ENCODE measurements at places on chromosomes 5 and 9.

- no peak for DNase-seq
Observed at GRCh38 chr5:122292332-122292731, 19.7 kb upstream of the SNCAIP start.

GRCh38 chr9:2496934-2497333, 124.7 kb upstream of the VLDLR start:
- no peak for DNase-seq

- DNase-seq: no peak
Observed at GRCh38 chr5:172111852-172112225, 76.2 kb downstream of the STK10 start.

DNA sequence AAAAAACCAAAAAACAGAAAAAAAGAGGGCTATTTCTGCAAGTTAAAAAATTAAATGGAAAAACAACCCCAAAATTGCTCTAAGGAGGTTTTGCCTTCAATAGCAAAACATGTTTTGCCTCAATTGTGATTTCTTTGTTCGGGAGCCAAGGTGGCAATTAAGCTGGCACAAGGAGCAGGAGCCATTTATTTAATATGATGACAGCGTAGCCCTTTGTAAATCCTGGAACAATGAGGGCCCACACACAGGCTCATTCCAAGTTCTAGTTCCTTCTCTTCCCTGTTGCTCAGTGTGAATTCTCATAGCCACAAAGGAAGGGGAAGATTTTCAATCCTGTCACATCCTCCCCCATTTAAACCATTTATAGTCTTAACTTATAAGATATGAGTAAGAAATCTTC, 353.2 kb downstream of the PDE4D start:
- no peak for DNase-seq

- no peak for DNase-seq
Observed at GRCh38 chr5:34486160-34486848, 169.8 kb upstream of the RAI14 start.

- DNase-seq: no peak
Observed at GRCh38 chr9:96116275-96117064, 185.5 kb downstream of the HSD17B3 start.

DNA sequence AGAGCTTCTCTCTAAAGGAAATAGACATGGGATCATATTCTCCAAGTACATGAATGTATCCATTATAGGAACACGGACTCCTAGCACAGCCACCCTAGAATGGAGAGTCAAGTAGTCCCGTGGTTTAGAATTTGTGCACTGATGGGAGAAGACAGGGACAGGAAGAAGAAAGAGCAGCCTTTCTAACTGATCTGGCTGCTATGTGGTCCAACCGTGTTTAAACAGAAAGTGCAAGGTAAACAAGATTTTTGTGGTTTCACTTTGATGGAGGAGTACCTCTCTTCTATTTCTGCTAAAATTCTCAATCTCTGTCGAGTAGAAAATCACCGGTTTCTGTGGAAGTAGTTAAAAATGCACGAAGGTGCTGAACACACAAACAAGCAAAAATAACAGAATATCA, 171.3 kb downstream of the ST8SIA4 start:
- no peak for DNase-seq

DNA sequence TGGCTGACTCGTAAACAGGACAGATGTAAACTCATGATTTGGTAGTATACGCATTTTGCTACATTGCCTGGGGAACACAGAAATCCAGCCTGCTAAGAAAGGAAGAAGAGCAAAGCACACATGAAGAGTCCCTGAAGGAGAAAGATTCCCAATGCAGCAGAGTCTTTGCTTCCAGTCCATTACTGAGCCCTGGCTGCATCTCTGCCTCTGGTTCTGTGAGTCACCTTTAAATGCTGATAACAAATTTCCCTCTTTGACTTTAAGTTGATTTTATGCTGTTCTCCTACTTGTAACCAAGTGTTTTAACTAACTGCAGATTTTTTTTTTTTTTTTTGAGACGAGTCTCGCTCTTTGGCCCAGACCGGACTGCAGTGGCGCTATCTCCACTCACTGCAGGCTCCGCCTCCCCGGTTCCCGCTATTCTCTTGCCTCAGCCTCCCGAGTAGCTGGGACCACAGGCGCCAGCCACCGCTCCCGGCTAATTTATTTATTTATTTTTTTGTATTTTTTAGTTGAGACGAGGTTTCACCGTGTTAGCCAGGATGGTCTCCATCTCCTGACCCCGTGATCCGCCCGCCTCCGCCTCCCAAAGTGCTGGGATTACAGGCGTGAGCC, 8.5 kb upstream of the PRXL2C start:
- no peak for DNase-seq

GRCh38 chr5:174733836-174734235, 9.5 kb downstream of the MSX2 start:
- DNase-seq: no peak

DNA sequence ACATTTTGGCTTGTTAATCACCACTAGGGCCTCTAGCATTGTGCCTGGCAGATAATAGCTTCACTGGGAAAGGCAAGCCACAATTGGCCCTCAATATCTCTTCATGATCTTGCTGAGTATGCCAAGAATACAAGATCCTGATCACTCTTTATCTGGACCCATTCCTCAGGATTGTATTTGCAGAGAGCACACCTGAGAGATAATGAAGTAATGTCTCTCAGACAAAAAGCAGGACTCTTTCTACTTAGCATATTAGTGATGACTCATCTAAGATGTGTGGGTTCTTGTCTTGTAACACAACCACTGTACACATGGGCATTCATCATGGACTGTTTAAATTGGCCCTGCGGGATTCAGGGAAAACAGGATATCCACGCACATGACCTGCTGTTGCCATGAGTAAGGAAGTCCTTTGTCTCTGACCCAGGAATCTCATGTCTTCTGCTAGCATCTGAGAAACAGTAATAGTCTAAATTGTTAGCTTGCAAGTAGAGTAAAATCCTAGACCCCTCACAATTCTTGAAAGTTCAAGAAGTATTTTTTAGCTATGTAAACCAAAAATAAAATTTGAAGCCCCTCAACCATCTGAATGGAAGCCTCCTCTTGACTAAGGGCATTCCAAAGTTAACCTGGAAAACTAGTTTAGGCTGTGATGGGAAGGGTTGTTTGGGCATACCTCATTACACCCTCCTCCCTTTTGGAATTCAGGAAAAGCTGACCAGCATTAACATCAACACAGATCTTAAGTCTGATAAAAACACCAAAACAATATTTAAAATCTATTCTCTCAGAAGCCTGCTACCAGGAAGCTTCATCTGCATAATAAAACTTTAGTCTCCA, 28.0 kb upstream of the NFIL3 start:
- DNase-seq: no peak

GRCh38 chr9:131270171-131271015, 5.9 kb downstream of the FAM78A start:
- no peak for DNase-seq

DNA sequence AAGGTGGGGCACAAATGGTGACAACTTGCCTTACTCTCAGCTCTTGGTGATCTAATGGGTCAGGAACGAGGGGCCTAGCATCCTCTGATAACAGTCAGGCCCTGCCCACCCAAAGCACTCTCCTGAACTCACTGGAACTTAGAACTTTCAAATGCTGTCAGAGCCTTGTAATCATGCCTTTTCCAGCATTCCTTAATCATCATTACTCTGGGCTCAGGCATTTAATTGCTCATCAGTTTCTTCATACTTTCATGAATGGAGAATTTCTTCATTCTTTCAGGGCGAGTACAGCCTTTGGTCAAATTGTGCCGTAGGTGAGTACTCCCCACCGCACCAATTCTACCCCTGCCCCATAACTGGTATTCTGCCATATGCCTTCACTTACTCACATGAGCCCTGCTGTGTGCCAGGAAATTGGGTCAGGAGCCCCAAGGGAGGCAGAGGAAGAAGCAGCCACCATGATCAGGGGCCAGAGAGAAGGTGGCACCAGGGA, 30.2 kb upstream of the DUSP1 start:
- no peak for DNase-seq

DNA sequence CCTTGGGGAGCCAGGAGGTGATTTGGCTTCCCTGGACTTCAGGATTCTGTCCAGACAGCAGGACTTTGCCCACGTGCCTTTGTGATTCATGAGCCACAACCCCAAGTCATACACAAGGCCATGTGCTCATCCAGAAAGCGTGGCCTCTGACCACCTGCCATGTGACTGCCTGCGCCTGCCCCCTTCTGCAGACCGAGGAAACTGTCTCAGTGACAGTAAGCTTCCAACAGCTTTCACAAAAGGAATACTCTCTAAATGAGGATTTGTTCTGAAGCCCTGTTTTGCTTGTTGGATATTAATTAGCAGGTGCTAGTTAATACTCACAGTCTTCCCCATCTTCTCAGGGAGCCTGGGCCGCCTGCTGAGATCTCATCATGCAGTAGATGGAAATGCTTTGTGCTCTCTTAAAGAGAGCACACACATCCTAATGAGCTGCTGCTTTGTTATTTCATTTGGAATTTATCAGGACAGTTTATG, 36.9 kb upstream of the ANGPTL2 start:
- no peak for DNase-seq

DNA sequence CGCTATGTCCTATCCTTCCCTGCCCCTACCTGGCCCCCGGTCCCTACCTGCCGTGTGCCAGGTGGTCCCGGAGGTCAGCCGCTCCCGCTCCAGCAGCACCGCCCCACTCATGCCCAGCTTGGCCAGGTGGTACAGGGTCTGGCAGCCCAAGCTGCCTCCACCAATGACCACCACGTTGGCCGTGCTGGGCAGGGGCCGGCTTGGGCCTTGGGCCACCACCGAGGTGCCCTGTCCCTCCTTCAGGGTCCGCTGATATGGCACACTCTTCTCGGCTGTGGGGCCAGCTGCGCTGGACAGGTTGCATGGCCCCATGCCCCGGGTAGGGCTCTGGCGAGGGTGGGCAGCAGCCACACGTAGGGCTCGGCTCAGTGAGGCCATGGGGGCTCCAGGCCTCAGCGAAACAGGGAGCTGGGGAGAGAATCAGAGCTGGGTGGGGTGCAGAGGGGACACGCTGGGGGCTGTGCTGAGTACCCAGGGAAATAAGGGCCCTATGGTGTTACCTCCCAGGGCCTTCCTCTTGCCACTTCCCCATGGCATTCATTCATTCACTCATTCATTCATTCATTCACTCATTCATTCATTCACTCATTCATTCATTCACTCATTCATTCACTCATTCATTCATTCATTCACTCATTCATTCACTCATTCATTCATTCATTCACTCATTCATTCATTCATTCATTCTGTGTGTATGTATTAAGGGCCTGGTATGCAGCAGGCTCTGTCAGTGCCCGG, 4.2 kb downstream of the SARDH start:
- no peak for DNase-seq

- no peak for DNase-seq
Observed at GRCh38 chr5:39024884-39025283, 49.3 kb downstream of the RICTOR start.

GRCh38 chr5:72121780-72122445, 14.6 kb downstream of the MAP1B start:
- no peak for DNase-seq

- DNase-seq: no peak
Observed at GRCh38 chr5:60576425-60576824, 123.5 kb downstream of the DEPDC1B start.

DNA sequence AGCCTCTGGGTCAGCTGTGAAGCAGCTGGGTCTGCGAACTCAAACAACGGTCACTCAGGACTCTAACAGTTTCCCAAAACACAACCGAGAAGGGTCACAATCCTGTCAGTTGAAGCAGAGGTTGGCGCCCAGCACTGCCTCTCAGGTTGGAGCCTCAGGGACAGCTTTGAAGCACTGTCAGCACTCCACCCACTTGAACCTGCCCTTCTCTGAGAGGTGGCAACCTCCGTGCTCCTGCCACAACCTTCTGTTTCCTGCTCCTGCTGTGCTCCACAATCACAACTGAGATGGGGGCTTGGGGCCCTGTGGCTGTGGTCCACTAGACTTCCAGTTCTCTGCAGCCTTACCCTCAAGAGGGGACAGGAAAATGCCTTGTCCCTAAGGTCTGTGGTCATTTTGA, 21.7 kb upstream of the LCP2 start:
- no peak for DNase-seq

DNA sequence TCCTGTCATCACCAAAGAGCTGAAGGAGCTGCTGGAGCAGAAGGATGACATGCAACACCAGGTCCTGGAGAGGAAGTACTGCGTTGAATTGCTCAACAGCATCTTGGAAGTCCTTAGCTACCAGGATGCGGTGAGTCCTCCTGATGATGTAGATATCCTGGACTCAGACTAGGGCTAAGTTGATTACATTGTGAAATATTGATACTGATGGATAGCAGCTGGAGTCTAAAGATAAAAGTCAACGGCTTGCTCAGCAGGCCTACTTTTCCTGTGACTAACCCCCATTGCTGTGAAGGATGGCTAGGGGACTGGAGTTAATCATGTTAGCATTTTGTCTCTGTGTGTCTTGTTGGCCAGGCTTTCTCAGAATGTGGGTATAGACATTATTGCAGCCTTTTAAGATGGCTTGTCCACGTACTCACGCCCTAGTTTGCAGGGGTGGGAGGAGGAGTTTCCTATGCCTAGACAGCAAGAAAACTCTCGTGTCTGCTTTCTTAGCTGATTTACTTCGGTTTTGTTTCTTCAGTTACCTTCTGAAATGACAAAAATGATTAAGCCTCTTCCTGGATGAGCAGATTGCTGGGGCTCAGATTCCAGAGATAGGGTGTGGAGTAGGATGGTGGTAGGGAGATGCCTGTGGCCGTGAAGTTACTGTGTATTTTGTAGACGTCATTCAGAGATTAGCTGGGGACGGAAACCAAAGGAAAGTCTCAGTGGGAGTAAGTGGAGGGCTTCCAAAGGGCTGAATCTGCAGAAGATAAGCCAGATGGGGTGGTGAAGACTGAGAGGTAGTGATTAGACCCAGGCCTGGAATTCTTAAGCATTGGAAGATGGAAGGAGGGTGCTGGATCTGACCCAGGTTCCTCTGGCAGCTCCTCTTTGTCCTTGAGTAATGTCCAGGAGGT, 166.3 kb downstream of the DOCK2 start:
- DNase-seq: no peak

DNA sequence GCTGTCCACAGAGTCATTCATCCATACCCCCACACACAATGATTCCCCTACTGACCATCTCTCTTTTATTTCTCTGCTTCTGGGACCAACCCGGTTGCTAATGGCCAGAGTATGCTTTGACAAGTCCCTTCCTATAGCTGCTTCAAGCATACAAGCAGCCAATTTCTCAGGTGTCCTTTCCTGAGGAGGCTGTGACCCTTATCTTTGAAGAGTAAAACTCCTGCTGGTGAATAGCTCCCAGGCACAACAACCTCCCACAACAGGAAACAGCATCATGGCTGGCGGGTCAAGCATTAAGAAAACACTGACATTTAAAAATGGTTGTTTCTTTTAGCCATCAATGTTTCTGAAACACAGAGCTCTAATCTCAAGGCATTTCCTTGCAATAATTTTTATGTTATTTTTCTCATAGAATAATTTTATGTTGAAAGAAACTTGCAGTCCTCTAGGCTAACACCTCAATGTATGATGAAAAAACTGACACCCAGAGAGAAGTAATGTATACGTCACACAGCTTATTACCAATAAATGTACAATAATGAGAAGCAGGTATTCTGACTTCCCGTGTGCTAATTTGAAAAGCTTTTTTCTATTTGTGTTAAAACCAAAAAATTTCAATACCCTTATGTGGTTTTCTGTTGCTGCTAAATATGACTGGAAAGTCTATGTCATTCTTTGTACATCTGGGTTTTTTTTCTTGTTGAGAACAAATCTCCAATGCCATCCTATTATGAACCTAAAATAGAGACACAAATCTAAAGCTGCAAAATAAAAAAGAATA, 7.5 kb upstream of the PAM start:
- DNase-seq: no peak
